Stimulated activated CD8-positive, alpha-beta memory T cell treated with anti-CD3 and anti-CD28 coated beads, Interleukin-15, amount 100 ng/mL, for 48 hours (primary cell): ENCODE measurements at places on chromosomes 12 and 14.

- no peak for DNase-seq
These were observed 7.1 kb downstream of the RHOF start for GRCh38 chr12:121786440-121786825.

DNA sequence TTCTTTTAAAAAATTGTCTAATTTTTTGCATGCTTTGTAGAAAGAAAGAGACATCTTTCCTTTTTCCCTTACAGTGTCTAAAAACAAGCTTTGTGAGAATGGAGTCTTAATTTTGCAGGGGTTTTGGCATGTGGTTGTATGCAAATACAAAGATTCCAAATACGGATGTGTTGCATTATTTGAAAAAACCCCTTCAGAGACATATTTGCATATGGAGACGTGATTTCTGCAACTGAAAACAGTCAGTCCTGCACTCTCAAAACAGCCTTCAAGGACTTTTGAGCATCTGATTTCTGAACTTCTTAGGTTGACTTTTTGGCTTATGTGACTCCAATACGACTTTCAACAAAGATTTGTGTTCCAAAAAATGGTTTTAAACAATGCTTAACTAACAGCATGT, 7.8 kb downstream of the IRAK3 start:
- no peak for DNase-seq

DNA sequence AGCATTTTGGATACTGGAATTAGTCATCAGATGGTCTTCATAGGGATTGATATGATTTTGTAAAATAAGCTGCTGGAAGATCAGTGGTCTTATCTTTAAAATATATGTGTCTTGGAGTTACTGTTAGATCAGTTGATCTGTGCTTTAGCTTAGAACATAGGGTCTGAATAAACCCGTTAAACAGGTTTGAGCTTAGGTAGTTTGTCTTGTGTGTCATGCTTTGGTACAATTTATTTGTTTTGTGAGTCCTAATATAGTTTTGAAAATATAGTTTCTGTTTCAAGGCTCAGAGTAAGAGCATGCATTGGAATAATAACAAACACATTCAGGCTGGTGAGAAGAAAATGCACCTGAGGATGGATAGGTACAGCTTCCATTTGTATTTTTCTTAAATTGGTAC, 505.0 kb downstream of the SLC16A7 start:
- DNase-seq: no peak

GRCh38 chr12:66648033-66648735, 30.7 kb downstream of the GRIP1 start:
- DNase-seq: no peak

DNA sequence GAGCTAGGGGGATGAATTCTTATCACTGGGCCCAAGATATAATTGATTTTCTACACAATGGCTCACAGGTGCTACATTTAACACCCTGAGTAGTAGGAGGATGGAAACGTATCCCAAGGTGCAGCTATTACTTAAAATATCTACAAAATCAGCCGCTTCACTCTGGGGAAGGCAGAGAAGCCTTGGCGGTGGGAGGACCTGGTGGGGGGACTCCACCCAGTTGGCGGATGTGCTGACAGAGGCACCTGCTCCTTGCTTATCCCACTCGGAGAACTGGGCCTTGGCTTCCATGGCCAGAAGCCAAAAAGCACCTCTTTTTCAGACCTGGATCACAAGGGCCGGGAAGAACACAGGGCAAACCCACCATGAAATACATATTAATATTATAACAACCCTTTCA, 106.3 kb downstream of the OTX2 start:
- no peak for DNase-seq

- DNase-seq: no peak
These were observed 17.6 kb upstream of the SLC2A13 start for GRCh38 chr12:40123496-40123895.

DNA sequence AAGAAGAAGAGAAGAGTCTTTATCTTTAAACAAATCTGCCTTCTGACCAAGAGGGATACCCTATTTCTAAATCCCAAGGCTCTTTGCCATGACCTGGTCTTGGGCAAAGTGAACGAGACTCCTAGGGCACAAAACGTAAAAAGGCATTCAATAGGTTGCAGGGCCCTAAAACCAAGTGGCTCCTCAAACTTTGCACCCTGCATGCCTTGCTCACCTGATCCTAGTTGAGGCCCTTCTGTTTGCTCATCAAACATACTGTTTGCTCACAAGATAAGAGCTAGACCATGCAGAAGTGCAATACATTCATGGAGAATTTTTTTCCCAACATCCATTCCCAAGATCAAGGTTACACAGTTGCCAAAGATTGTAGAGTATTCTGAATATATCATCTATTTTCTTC, 7.9 kb upstream of the PRH1 start:
- no peak for DNase-seq

- DNase-seq: no peak
These were observed 209.3 kb downstream of the TTC8 start for GRCh38 chr14:89033756-89034155.

DNA sequence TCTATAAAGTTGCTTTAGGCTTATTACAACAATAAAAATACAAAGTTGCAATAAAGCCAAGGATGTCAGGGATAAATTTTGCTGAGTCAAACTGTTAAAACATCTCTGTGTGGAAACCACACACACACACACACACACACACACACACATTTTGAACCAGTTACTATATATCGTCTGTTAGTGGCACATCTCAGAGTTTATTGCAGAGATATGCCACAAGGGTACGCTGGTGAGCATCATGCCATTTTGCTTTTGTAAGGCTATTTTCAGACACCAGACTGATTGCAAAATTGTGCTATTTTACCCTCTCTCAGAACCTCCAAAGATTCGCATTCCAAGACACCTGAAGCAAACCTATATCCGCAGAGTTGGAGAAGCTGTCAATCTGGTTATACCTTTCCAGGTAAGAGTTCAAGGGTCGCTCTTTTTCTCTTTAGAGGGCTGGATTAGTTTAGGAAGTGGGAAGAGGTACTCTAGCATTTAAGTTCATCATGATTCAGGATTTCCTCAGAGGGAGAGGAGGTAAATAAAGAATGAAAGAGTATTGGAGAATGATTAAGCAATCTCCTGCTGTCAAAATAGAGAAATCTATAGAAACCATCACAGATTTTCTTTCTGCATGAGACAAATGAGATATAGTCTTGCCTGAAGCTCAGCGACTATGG, 27.3 kb upstream of the CHPT1 start:
- DNase-seq: no peak
